ENCODE measurements at places on chromosomes 6 and 20. TPM values are rescaled to one million over a fixed set of nuclear protein-coding genes. Genes with fewer than 3 reads are reported as not detected.

SAMD5 gene
- 28.9 TPM for total RNA-seq

MOG gene
- not detected for total RNA-seq

DEF6 gene
- total RNA-seq = 10.9 TPM

POM121L2 gene
- total RNA-seq = not detected

OR12D2 gene
- total RNA-seq = not detected

OLIG3 gene
- total RNA-seq = not detected

GNRH2 gene
- total RNA-seq = not detected

DEFB124 gene
- not detected for total RNA-seq

CLVS2 gene
- 0.10 TPM for total RNA-seq

MYL9 gene
- total RNA-seq = 10.3 TPM

LY6G6D gene
- total RNA-seq = 10.3 TPM

SEL1L2 gene
- total RNA-seq = not detected

FAM184A gene
- total RNA-seq = 3.7 TPM

SAMD10 gene
- total RNA-seq = 1.6 TPM

C20orf202 gene
- 0.69 TPM for total RNA-seq

MOXD1 gene
- total RNA-seq = 15.6 TPM

MYO6 gene
- total RNA-seq = 20.2 TPM

VARS1 gene
- 29.1 TPM for total RNA-seq

ESR1 gene
- total RNA-seq = 2.2 TPM

IL17A gene
- not detected for total RNA-seq

KCNQ5 gene
- 0.39 TPM for total RNA-seq

DPPA5 gene
- not detected for total RNA-seq

HINT3 gene
- total RNA-seq = 23.4 TPM
